Femur (tissue), 1 donor: ENCODE measurements at places on chromosomes 5 and 9.

GRCh38 chr5:139205124-139205523 lies 7.0 kb upstream of the SIL1 start:
- DNase-seq, result no peak

GRCh38 chr5:73387149-73387591 lies 61.4 kb downstream of the FOXD1 start:
- no peak for DNase-seq

DNA sequence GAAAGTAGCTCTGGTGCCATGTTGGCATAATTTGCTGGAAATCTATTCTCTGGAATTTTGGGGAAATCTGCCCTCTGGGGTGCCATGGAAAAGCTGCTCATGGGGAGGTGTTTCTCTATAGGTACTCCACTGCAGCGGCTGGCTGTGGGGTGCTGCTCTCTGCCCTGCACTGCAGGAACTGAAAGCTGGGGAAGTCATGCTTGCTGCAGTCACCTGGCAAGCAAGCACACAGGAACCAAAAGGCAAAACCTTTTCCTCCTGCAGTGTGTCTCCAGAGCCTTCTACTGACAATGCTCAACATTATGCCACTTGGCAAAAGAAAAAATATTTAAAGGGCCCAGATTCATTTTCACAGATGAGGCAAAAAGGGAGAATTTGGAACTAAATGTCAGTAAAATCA lies 25.8 kb upstream of the CARNMT1 start:
- no peak for DNase-seq

DNA sequence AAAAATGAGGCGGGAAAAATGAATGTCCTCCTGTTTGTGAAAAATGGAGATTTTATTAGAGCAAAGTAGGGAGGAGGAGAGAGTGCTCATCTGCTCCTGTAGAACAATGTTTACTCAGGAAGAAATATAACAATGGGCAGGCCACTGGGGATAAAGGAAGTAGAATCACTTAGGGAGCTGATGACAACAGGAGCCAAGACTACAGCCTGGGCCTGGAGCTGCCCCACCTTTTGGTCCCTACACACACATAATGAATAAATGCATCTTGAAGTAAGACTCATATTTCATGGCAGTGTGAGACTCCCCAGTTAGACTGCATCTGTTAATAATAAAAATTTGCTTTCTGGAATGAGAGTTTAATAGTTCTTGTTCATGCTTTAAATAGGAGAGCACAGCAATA lies 1939.8 kb downstream of the EFNA5 start:
- DNase-seq, result peak; percentile 21

DNA sequence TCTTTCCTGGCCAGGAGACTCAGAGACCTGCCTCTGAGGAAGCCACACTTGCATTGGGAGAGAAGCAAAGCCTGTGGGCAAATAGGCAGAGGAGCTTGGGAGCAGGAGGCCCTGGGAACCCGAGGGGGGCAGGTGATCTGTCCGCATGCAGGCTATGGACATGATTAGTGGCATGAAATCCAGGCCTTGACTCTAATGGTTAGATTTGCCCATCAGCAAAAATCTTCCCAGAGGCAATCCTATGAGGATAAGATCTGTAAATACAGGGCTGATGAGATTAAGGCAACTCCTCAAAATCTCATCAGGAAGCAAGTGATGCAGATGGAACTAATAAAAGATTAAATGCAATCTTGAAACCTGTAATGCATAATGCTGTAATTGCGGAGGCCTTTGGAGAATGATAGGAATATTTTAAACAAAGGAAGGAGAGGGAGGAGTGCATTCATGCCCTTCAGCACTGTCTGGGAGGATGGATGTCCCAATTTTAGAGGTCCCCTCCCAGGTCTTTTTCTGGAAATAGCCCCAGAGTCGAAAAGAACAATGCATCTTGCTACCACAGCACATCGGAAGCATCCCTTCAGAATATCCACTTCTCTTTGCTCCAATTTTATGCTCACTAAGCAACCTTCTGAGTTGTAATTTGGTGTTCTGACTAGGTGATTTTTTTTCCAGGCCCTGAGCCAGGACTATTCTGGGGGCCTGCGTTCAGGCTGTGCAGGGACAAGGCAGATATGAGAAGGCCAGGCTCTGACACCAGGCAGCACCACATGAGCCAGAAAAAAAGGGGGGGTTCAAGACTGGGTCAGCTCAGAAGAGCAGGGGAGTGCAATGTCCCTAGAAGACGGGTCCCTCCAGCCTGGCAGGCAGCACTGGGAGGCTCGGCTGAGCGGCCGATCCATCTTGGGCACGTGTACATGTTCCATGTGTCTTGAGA lies 66.5 kb downstream of the MED10 start:
- no peak for DNase-seq

- no peak for DNase-seq
These were observed 72.6 kb downstream of the GPBP1 start for GRCh38 chr5:57246426-57246825.

- DNase-seq, result no peak
These were observed 40.0 kb downstream of the KCTD16 start for GRCh38 chr5:144210655-144211054.

DNA sequence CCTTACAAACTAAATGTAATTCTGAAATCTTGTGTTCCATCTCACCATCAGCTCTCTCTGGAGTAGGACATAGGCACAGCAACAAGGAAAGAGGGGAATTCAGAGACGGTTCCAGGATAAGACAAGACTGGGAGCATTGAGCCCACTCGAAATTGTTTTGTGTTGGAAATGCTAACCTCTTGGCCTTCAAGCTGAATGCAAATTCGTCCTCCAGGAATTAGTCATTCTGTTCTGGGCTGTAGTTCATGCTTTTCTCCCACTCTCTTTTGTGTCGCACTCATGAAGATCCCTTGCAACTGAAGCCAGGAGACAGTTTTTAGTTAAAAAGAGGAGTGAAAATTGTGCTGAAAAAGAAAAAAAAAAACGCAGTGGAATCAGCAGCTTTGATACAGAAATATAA lies 121.7 kb upstream of the SEMA6A start:
- peak; percentile 21 for DNase-seq

- peak; percentile 37 for DNase-seq
These were observed 46.4 kb downstream of the ANXA2R start for GRCh38 chr5:42993516-42994245.

DNA sequence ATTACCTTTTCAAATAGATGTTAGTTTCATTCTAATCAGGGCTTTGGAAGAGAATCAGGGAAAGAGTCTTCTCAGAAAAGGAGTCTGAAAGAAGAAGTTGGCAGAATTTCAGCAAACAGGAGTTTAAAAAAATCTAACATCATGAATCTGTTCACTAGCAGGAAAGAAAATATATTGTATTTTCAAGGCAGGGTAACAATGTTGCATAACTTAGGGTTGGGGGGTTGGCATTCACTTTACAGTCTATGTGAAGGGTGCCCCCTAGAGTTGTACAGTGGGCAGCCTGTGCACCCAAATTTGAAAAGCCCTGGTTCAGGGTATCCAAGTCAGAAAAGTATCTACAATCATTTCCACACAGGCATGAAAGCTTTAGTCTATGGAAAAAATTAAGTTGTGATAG lies 348.4 kb upstream of the SLC30A5 start:
- no peak for DNase-seq

GRCh38 chr5:95782181-95782580 lies 40.3 kb downstream of the GLRX start:
- DNase-seq, result no peak

DNA sequence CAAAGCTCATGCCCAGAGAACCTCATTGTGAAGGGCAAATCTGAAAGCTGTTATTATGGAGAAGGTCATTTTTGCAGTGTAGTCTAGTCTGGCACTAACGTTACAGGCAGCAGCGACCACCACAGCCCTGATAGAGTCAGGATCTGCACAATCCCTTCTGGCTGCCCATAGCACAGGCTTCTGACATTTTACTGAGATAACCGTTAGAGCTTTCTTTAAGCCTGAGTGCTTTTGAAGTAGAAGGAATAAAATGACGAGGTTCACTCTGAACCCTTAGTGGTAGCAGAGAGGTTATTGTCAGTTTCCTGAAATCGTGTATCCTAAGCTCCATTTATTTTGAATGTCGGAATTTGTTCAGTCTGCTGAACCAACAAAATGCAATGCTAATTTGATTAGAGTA lies 505.1 kb downstream of the CDH12 start:
- no peak for DNase-seq

GRCh38 chr5:6490246-6490645 lies 41.6 kb downstream of the UBE2QL1 start:
- DNase-seq, result no peak

DNA sequence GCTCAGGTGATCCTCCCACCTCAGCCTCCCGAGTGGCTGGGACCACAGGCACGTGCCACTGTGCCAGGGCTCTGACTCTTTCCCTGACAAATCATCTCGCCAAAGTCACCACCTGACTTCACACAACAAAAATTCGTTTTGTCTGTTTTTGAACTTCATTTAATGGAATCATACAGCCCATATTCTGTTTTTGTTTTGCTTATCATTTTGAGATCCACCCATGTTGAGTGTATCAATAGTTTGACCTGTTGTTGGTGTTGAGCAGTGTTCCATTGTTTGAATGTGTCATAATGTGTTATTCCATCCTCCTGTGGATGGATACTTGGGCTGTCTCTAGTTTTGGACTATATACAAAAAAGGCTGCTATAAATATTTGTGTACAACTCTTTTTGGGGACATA lies 6.9 kb upstream of the UBE2D2 start:
- DNase-seq, result no peak

- no peak for DNase-seq
These were observed 597 bp downstream of the SLC31A1 start for GRCh38 chr9:113221800-113222481.

DNA sequence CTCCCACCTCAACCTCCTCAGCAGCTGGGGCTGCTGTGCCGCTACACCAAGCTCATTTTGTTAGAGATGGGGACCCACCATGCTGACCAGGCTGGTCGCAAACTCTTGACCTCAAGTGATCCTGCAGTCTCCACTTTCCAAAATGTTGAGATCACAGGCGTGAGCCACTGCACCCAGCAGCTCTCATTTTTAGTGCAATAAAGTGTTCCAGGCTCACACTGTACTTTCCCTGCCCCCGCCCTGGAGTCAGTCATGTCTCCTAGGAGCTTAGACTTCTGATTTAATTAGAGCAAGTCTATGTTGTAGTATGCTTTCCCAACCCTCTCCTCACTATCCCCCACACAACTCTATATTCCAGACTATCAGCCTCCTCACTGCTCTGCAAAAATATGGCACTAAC lies 238.0 kb upstream of the ACTBL2 start:
- peak; percentile 19 for DNase-seq

- no peak for DNase-seq
These were observed 14.4 kb downstream of the FGD3 start for GRCh38 chr9:92961627-92962302.

DNA sequence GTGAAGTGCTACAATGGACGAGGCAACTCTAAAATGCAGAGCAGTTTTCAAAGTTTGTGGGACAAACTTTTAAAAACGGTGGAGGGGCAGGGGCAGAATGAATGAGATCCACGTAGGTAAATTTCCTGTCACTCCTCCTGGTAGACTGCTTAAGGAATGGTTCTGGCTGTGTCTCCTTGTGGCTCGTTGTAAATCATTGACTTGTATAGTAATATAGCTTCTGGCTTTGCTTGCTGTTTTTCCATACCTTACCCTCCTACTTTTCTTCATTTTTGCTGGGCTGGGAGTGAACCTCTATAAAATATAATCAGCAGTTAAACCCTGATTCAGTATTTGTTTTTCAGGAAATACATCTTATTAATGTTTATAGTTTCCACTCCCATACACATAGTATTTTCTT lies 235.7 kb downstream of the TUSC1 start:
- DNase-seq, result no peak

DNA sequence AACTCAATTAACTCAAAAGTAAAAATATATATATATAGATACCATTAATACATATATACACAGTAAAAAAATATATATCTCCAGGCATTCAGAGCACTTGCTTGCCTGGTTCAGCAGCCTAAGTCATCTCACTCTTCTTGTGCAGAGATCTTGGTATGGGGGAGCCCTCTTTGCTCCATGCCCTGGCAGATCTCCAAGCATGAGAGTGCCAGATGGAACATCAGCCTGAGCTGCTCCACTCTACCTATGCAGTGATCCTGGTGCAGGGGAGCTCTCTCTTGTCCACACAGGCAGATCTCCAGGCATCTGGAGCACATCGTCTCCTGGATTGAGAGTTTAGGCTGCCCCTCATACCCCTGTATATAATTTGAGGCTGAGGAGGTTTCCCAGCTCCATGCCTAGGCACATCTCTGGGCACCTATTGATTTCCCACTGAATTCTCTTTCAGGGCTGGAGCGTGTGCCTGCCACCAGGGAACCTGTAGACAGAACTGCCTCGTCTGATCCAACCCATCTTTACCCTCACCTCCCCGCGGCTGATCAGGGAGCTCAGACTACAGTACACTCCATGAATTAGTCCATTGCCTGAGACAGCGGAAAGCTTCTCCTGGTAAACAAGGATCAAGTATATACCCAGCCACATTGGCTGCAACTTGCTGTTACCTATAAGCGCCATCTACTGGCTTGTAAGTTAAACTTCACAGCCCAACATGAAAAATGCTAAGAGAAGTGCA lies 342.4 kb upstream of the GRIA1 start:
- DNase-seq, result no peak

DNA sequence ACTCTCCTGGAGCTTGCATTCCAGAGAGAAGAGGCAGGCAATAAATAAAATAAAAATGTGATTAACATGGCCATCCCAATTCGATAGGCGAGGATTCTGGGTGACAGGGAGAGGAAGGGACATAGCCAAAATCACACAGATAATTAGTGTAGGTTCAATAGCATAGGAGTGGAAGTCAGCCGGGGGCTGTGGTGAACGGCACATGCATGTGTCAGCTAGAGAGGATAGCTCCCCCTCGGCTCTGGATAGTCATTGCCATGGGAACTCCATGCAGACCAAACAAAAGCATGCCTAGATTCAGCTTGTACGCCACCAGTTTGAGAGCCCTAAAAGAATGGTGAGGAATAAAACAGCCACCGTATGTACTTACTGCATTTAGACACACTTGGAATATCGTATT lies 223.5 kb downstream of the GRIA1 start:
- DNase-seq, result no peak

DNA sequence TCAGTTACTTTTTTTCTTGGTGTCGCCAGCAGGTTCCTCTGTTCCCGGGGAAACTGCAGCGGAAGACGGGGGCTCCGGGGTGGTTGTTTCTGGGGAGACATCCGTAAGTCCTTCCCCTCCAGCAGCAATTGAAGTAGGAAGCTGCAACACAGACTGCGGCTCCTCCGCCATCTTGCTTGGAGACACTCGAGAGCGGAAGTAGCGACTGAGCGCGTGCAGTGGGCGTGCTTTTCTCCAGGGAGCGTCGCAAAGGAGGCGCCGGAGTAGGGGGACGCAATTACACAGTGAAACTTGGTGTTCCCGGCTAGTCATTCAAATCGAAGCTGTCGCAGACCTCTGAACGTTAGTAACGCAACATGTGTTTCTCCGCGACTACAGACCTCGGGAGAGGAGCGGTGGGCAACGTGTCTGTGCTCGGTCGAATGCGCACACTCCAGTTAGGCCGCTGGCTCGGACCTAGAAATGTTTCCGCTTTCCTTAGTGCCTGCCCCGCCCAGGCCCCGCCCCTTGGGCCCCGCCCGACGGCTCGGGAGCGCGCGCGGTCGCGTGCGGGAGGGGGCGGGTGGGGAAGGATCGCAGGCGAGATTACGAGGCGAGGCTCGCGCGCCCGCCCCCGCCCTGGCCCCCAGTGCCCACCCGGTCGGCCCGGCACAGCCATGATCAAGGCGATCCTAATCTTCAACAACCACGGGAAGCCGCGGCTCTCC lies at the start of the genes AP3S1 and ATG12:
AP3S1 (plus strand) TSS at position 554 of the 707 bp plus-strand sequence; CDS start at position 657, 103 bp downstream.
ATG12 (minus strand) TSS at position 184 of the 707 bp plus-strand sequence; CDS start at position 171, 13 bp downstream.
- DNase-seq, result peak; percentile 95

- DNase-seq, result no peak
These were observed 279.3 kb downstream of the YTHDC2 start for GRCh38 chr5:113792806-113793205.
